ENCODE measurements at places on chromosomes 3 and 15. TPM values are rescaled to one million over a fixed set of nuclear protein-coding genes. Genes with fewer than 3 reads are reported as not detected.
A peak's percentile ranks its signal among the peaks of the same experiment; 100 is the strongest.

- peak; percentile 32 for DNase-seq
These were observed 75.0 kb upstream of the MBNL1 start for GRCh38 chr3:152193673-152194267.

DNA sequence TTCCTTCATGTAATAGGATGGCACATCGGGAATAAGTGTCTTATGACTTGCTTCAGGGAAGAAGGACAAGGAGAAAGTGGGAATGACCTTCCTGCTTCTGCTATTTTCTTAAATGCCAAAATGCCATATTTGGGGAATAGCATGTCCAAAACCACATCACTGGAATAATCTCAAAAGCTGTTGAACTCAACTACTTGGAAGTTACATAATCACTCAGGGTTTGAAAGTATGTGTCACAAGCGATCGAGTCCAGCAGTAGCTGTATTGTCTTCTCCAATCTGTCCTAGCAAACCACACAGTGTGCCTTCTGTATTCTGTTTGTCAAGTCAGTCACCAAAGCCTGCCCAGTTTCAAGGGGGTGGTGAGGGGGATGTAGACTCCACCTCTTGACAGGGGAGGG lies 58.3 kb upstream of the GADL1 start:
- no peak for DNase-seq

GRCh38 chr3:143326983-143327778 lies 207.6 kb downstream of the CHST2 start:
- no peak for DNase-seq

DNA sequence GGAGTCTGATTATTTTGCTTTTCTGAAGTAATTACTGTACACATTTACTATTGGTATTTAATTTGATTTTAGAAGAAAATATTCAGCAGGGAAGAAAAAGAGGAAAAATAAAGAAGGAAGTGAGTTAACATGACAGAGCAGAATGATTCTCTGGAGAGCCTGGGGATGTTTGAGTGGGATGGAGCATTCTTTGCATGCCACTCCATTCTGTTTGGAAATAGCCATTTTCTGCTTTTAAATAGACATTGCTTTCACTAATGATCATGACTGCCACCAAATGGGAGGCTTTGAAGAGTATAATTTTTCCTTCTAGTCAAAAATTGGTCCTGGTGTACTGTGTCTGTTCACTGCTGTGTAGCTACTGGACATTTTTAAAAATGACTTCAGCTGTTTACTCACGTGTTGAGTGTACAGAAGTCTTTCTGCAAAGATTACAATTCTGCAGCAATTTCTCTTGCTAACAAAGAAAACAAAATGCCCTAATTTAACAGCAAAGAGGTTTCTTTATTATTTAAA lies 196.1 kb downstream of the RYR3 start:
- DNase-seq, result no peak

DNA sequence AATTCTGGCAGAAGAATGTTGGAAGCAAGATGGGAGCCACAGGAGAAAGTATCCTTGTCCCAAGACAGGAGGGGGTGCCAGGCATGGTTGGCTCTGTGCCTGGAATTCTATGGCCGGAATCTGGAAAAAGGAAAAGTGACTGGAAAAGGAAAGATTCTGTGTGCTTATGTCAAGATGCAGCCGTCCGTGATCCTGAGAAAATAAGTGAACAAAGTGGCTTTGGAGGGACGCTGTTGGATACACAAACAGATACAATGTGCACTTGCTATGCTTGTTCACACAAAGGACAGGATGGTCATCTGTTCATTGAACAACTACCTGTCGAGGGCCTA lies 28.5 kb upstream of the MUC20 start:
- DNase-seq, result no peak

DNA sequence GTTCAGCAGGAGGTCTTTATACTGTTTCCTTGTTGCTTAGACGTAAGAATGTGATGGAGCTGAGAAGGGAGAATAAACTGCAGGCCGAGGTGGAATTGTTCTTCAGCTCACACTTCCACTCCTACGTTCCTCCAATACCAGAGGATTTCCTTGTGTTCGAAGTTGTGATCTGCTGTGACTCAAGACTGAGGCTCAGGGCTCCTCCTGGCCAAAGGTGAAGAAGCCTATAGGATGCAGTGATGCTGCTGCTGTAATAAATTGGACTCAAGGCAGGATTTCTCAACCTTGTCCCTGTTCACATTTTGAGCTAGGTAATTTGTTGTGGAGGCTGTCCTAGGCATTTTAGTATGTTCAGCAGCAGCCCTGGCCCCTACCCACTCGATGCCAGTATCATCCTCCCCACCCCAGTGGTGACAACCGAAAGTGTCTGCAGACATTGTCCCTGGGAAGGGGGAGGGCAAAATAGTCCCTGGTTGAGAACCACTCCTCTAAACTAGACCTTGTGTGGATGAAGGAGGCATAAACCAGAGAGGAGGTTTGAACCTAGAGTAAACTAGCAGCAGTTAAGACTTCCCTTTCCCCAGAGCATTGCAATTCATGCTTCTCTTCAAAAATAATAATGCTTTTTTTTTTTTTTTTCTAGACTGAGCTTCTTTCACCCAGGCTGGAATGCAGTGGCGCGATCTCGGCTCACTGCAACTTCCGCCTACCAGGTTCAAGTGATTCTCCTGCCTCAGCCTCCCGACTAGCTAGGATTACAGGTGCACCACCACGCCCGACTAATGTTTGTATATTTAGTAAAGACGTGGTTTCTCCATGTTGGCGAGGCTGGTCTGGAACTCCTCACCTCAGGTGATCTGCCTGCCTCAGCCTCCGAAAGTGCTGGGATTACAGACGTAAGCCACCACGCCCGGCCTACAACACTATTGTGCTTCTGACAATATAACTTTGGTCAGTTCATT lies 11.1 kb downstream of the RAP2B start:
- DNase-seq, result no peak

The VGLL3 gene
- total RNA-seq, result not detected

The MEX3B gene
- total RNA-seq, result 5.8 TPM

DNA sequence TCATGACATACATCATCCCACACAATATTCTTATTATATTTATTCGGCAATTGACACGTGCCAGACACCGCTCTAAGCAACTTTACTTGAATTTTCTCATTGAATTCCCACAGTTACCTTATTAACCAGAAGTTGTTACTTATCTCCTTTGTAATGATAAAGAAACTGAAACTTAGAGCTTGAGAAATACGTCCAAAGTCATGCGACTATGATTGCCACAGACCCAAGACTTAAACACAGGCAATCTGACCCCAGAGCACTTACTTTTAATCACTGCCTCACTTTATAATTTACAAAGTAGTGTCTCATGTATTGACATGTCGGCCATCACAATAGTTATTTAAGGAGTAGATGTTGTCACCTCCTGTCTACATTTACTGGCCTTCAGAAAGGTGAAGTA lies 64.7 kb downstream of the ATP13A4 start:
- DNase-seq, result no peak

- DNase-seq, result no peak
These were observed 14.6 kb upstream of the NIT2 start for GRCh38 chr3:100319951-100320350.

- DNase-seq, result no peak
These were observed 55.2 kb downstream of the FAM98B start for GRCh38 chr15:38509152-38509551.

DNA sequence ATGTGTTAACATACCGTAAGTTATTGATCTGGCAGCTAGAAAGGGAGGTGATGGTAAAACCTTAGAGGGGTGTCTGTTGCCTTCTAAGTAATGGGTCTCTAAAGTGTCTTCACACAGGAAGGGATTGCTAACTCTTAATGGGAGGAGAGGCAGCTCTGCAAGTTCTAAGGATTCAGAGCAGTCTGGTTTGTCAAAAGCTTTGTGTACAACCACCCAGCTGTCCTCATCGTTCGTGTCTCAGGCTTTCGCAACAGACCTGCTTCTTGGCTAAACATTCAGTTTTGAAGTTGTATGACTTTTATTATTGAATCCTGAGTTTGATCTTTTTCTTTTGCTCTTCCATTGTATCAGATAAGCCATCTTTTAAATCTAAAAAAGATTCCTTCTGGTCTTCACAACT lies 404.9 kb downstream of the SQOR start:
- DNase-seq, result no peak

- DNase-seq, result no peak
These were observed 34.8 kb downstream of the SRGAP3 start for GRCh38 chr3:9214599-9214998.

The ERICH6 gene
- not detected for total RNA-seq

The ALDH1A2 gene
- total RNA-seq, result not detected

The CAND2 gene
- total RNA-seq, result 4.1 TPM

DNA sequence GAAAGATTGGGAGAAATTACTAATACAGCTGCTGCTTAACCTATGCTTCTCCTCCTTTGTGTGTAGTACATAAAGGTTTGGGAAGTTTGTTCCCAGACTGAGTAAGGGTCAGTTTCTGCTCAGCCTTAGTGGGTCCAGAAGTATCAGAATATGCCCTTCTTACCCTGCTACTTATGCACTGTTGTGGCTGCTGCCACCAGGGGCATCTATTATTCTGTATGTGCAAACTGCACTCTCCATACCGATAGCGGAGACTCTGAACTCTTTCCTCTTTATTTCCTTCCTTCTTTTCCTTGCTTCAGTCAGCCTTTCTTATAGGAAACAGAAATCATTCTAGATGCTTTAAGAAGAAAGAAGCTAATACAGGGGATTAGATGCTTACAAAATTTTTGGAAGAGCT lies 4.0 kb downstream of the NEDD4 start:
- no peak for DNase-seq

DNA sequence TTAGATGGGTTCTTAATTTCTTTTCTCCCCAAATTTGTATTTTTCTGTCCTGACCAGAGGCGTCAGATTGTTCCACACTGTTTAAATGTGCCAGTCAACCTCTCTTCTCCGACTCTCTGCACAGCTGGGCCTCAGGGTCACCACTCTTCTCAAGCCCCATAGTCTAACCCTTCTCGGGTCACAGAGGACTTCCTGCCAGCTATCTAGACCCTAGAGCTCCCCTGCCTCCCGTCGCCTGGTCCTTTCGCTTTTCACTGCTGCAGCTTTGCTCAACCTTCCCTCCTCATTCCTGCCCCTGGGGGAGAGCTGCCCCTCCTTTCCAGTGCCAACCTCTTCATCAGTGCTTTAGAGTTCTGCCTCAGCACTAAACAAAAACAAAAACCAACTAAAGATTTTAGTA lies 151.7 kb downstream of the ATG7 start:
- DNase-seq, result no peak

- DNase-seq, result no peak
These were observed 47.2 kb downstream of the CACNA2D3 start for GRCh38 chr3:54169524-54169923.

DNA sequence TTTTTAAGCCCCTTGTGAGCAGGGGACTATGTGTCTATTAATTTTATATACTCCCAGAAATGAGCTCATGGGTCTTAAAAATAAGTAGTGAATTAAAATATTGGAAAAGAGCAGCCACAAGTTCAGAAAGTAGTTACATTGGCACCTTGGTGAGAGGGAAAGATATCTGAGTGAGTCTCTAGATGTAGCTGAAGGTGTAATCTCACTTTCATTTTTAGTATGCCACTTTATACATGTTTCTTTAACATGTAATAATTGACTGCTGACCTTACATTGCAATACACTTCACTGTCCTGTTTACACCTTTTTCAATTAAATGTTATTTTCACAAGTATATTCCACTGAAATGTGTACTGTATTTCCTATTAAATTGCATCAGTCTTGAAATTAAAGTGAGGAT lies 12.1 kb upstream of the PAK6 start:
- DNase-seq, result no peak

GRCh38 chr15:95550702-95551101 lies 779.8 kb upstream of the NR2F2 start:
- DNase-seq, result no peak

GRCh38 chr3:48402907-48403306 lies 27.0 kb downstream of the PLXNB1 start:
- DNase-seq, result no peak

DNA sequence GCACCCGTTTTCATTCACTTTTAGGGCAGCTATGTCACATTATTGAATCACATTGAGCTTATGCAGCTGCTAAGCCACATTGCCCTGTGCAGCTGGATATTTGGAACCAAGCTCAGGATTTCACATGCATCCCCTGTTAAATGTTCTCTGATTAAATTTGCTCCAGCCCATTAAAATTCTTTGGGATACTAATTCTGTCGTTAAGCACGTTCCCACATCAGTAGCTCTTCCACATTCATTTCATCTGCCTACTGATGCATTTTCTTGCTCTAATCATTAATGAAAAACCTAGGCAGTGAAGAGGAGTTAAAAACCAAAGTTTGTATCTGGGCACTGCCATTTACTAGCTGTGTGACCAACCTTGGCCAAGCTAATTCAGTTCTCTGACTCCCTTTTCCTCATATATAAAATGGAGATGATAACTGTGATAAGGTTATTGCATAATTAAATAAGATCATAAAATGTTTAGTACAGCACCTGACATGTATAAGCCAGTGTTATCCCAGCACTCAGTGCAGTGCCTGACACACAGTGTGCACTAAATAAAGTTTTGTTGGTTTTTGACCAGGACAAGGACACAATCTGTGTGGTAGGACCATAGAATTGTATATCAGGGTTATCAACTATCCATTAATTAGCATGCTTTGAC lies 222.2 kb upstream of the ATP11B start:
- DNase-seq, result no peak

Measured in OCI-LY7 (cell line).